ENCODE measurements at places on chromosomes 3 and 15. TPM values are rescaled to one million over a fixed set of nuclear protein-coding genes. Genes with fewer than 3 reads are reported as not detected.

Gene FBXL22
- total RNA-seq = 0.54 TPM

Gene ISLR
- not detected for total RNA-seq

Gene KLF15
- total RNA-seq = under 0.01 TPM

Gene SUCNR1
- 1.6 TPM for total RNA-seq

Gene NAA80
- total RNA-seq = 88.6 TPM

Gene GRK7
- not detected for total RNA-seq

Gene GABRB3
- total RNA-seq = 0.54 TPM

DNA sequence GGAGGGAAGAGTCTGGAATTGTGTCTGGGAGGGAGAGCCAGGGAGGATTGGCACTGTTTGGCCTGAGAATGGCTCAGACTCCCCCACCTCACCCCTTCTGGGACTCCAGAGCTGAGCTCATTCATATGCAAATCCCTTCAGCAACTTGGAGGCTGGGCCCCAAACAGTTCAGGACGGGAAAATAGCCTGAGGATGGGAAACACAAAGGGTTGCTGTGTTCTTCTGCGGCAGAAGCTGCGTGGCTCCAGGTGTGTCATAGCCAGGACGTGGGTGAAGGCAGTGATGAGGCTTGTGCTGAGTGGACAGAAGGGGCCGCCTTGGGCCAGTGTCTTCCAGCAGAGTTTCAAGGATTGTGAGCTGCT, 16.6 kb downstream of the MASP1 start:
- DNase-seq = no peak

DNA sequence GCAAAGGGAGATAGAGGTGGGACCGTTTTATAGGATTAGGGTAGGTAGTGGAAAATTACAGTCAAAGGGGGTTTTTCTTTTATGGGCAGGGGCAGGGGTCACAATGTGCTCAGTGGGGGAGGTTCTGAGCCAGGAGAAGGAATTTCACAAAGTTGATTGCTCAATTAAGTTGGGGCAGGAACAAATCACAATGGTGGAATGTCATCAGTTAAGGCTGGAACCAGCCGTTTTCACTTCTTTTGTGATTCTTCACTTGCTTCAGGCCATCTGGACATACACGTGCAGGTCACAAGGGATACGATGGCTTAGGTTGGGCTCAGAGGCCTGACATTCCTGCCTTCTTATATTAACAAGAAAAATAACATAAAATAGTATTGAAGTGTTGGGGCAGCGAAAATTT, 453.8 kb downstream of the VGLL3 start:
- no peak for DNase-seq

DNA sequence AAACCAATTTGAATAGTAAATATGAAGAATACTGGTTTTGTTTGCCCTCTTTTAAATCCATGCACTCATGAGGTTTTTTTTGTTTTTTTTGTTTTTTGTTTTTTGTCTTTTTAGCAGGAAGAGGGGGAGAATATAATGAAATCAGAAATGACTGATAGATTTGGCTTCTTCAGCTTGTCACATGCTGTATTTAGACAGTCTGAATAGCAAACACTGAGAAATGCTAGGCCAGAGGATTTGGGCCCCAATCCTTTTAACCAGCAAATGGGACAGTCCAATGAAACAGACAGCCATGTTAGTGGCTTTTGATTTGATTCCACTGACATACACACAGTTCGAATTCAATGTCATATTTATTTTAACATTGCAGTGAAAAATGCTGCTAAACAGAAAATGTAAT, 14.2 kb upstream of the CEP152 start:
- DNase-seq = no peak

- DNase-seq = no peak
Observed at GRCh38 chr3:51986010-51986947, 2.9 kb downstream of the ACY1 start.

GRCh38 chr3:12458901-12459300, 25.4 kb upstream of the TSEN2 start:
- DNase-seq = no peak

GRCh38 chr3:124281453-124282316, 289.8 kb upstream of the ROPN1 start:
- DNase-seq = peak; percentile 65

DNA sequence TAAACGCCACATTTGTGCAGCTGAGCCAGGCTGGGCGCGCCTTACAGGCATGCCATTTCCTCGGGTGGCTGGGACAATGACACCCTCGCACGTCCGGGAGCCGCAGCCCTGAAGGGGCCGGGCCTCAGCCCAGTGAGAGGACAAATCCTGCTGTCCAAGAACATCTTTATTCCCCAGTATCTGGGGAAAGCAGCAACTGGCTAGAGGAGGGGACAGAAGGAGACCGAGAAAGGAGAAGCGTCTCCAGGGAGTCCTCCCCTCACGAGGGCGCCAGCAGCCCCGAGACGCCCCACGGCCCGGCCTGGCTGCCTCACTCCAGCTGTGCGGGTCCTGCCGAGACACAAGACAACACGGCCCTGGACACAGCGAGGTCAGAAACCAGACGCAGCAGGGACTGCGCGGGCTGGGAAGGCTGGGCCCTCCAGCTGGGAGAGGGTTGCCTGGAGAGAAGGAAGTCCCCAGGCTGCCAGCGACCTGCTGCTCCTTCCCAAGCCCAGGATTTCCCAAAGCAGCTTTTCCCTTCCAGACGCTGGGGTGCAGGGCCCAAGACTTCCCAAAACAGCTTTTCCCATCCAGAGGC, 130.2 kb downstream of the CHSY1 start:
- DNase-seq = peak; percentile 72

GRCh38 chr3:102057781-102058421, 208.6 kb downstream of the NFKBIZ start:
- peak; percentile 52 for DNase-seq

DNA sequence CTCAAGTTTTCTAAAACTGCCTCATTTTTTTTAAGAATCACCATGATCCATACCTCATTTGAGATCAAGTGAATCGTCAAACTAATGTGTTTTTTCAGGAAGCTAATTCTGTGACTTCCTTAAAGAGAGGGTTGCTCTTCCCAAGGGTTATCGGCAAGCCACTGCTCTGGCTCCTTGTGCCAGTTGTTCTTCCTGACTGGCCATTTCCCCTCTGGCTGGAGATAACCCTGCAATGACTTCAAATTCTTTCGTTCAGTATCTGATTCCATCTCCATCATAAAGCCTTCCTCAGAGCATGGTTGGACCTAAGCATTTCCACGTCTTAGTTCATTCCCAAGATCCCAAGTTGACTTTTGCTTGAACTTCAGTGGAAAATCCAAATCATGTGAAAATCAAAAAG, 167.1 kb downstream of the MECOM start:
- no peak for DNase-seq

DNA sequence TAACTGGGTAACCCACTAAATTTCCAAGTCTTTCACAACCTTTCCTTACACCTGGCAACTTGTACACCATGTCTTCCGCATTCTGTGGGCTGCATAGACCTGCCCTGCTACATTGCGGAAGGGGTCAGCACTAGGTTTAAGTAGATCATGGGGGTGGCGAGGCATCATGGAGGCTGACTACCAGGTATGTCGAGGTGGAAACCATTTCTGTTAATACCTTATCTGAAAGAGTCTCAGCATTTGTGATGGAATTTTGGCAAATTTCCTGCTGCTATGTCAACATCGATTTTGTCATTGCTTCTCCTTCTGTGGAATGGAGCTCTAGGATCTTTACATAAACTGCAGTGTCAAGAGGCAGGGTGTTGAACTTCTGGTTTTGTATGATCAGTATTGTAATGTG, 187.2 kb downstream of the GHSR start:
- no peak for DNase-seq

GRCh38 chr3:31890742-31891469, 90.2 kb downstream of the OSBPL10 start:
- DNase-seq = no peak

DNA sequence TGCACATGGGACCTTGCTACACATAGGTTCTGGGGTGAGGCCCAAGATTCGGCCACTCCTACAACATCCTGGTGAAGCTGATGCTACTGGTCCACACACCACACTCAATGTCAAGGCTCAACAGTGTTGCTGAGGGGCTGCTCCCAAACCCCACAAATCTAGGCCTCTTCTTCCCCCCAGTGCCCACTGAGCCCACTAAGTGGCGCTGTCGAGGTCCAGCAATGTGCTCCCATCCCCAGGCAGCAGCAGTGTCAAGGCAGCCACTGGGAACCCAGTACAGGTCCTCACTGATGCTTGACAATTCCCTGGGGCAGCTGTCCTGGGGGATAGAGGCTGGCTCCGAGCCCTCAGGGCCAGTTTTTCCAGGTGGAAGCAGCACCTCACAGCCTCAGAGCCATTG, 21.5 kb downstream of the SCN5A start:
- DNase-seq = peak; percentile 13

All from hematopoietic multipotent progenitor cell (in vitro differentiated cells).